HFF-Myc (cell line): ENCODE measurements at places on chromosomes 7 and 10.

- no peak for DNase-seq
These were observed 170.3 kb downstream of the NEURL1 start for GRCh38 chr10:103663802-103664201.

GRCh38 chr7:22586786-22587140 is 86.8 kb upstream of the STEAP1B start:
- no peak for DNase-seq

DNA sequence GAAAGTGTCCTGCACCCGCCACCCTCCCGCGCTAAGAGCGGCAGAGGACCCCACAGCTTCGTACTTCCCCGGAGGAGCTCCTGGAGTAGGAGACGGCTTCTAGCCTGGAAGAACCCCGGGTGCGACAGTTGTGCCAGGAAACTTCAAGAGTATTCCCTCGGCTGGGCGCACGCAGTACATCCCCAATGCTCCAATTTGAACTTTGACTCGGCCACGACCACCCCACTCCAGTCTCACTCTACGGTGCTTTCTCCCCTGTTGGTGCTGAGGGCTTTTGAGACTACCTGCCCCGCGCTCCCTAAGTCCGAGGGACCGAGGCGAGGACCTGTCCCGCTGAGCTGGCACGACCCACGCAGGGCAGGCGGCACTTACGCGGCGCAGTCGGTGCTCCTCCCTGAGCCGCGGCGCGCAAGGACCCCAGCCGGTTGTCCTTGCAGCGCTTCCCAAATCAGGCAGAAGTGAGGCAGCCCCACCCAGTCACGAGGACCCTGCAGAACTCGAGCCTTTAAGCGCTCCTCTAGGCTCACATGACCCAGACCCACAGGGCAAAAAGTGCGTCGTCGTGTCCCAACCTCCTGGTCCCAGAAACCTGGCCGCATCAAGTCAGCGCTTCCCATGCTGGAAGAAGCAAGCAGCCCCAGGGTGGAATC is at the start of gene CPVL:
CPVL (minus strand) TSS at position 481 of the 650 bp plus-strand sequence. CDS start 25,476 bp downstream, outside the sequence.
- no peak for DNase-seq

- no peak for DNase-seq
These were observed 347.9 kb downstream of the TNS3 start for GRCh38 chr7:47233996-47234395.

DNA sequence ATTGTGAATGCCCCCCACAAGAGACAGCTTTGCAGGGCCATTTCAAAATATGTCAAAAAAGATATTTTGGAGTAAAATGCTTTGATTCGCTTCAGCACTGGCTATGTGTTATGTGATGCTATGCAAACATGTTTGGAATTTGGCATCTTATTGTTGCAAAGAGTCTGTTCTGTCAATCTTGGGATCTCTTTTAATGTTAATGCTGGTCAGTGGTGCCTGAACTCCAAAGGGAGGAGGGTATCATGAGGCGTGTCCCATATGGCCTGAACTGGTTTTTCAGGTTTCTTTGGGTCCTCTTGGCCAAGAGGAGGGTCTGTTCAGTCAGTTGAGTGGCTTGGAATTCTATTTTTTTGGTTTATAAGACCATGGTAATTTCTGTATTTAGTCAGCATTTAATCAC is 81.4 kb downstream of the HECW1 start:
- no peak for DNase-seq

- DNase-seq: no peak
These were observed 1.4 kb downstream of the RPS24 start for GRCh38 chr10:78035025-78035424.

- peak; percentile 91 for DNase-seq
These were observed 29.3 kb upstream of the CCL24 start for GRCh38 chr7:75842836-75843446.

DNA sequence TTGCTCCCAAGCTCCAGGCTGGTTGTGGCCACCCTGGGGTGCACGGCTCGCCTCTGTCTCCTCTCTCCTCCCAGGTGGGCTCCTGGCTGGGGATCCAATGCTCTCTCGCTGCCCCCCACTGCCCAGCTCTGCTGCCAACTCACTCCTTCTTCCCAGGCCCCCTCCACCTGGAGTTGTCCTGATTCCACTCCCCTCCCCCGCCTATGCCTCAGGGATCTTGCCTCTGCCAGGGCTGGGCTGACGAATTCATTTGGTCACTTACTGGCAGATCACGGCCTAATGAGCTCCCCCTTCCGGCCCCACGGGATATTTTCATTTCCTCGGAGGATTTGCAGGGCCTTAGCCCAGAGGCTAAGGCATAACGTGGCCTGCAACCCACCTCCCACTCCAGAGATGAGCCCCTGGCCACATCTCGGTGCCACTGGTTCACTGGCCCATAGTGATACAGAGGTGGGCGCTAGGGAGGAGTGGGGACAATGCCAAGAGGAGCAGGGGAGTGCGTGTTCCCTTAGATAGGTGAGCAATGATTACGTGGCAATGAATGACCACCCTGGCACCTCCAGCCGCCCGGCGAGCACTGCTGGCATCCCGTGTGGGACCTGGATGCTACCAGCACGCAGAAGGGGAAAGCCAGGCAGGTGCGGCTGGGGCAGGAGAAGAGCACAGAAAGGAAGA is 344.6 kb upstream of the SHH start:
- DNase-seq: no peak

DNA sequence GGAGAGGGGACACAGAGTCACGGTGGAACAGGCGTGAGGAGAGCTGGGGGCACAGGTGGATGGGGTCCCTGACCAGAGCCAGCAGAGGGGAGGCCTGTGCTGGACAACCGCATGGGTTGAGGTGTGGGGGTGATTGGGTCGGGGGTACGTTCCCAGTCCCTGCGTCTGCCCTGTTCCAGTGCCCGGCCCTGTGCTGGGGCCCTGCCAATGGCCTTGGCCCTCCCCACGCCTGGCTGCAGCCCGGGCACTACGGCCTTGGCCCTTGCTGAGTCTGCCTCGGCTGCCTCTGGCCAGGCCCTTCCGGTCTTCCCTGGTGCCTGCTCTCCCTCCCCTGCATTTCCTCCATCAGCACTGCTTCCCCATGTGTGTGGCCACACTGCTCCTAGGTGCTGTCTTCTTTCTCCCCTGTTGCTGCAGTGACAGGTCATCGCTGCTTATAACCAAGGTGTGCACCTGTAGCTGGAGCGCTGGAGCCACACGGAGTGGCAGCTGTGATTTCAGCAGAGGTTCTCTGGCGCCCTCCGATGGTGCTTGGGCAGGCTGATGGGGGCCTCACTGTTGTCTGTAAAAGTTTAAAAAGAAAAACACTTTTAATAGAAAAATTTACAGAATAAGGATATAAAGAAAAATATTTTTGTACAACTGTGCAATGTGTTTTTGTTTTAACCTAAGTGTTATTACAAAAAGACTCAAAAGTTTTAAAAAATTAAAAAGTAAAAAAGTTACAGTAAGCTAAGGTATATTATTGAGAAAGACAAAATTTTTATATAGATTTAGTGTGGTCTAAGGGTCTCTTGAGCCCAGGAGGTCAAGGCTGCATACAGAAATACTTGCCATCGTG is 45.2 kb upstream of the BHLHA15 start:
- no peak for DNase-seq
